ENCODE measurements at places on chromosomes 12 and 14. TPM values are rescaled to one million over a fixed set of nuclear protein-coding genes. Genes with fewer than 3 reads are reported as not detected.

- no peak overlapping the region for H3K4me3 ChIP-seq
- no peaks in the 10 kb centered on the region for H3K27me3 ChIP-seq
- no peaks in the 10 kb centered on the region for H3K36me3 ChIP-seq
- H3K27ac ChIP-seq, result peak overlapping the region; percentile 86
These were observed 16.3 kb upstream of the CD9 start for GRCh38 chr12:6183689-6184428.

DNA sequence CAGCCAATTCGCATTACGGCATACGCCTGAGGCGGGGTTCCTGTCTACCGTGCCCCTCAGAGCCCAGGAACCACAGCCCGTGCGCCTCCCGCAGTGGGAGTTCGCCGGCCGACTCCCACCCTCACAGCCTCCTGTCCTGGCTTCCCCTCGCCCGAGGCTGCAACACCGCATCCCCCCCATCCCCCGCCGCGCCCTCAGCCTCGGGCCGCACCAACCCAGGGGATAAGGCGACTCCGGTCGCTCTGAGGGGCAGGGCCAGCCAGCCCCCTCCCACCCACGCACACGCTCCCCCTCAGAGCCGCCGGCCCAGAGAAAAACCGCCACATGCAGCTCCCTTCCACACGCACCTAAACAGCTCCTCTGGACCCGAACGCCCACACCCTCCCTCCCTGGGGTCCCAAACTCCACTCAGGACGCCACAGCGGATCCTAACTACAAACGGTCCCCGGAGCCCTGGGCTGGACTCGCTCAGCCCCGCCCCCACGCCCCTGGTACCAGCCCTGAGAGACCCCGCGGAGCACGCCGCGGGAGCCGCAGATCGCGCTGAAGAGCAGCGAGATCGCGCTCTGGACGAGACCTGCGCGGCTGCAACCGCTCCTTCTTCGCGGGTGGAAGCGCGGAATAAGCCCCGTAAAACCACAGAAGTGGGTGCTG, at the start of gene C14orf39:
TSS of gene C14orf39 (minus strand) at position 466 of the 654 bp plus-strand sequence. CDS start 985 bp downstream, outside the sequence.
- no peak for DNase-seq
- H3K36me3 ChIP-seq, result no peaks in the 10 kb centered on the region
- no peak within 1 kb of the TSS for H3K27ac ChIP-seq
- peaks cover 98% of the 10 kb centered on the region for H3K27me3 ChIP-seq
- H3K4me3 ChIP-seq, result peak within 1 kb of the TSS; percentile 49

DNA sequence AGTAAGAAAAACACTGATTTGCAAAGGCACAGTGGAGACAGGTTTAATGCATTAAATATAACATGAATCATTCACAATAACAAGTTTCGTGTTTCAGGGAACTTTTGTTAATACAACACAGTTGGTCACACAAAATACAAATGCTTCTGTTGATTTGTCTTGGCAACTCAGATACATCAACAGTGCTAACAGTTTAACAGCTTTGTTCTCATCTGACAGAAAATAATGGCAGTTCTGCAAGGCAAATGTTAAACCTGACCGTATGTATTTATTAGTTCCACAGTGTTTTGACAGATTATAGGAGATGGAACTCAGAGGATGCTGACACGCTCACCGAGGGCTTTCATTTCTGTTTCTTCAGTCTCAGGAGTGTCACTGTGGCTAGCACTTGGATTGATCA, 350.7 kb downstream of the PRKD1 start:
- H3K27ac ChIP-seq, result no peak overlapping the region
- no peaks in the 10 kb centered on the region for H3K4me1 ChIP-seq
- DNase-seq, result no peak

- no peaks in the 10 kb centered on the region for H3K27me3 ChIP-seq
- H3K27ac ChIP-seq, result no peak overlapping the region
- DNase-seq, result no peak
- no peaks in the 10 kb centered on the region for H3K36me3 ChIP-seq
- H3K4me3 ChIP-seq, result no peak overlapping the region
These were observed 40.7 kb downstream of the LRRIQ1 start for GRCh38 chr12:85076688-85077430.

GRCh38 chr12:30201301-30202160, 417.8 kb upstream of the TMTC1 start:
- H3K4me1 ChIP-seq, result peaks cover 10% of the 10 kb centered on the region
- H3K4me3 ChIP-seq, result peak overlapping the region; percentile 55
- no peaks in the 10 kb centered on the region for H3K36me3 ChIP-seq
- peak; percentile 13 for DNase-seq
- H3K27ac ChIP-seq, result no peak overlapping the region

DNA sequence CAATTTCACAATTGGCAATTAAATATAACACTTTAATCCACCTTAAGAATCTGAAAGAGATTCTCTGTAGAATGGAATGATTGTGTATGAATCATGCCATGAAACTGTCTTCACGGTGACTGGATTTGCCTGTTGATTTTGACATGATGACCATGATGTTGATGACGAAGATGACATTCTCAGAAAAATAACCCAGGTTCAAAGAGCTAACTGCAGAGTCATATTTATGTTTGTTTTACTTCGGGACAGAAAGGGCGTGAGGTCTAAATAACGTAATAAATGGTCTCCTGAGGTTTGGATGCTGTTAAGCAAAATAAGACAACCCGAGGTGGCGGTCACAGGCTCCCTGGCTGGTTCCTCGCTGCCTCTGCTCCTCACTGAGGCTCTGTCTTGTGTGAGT, 532.0 kb downstream of the TMEM121 start:
- H3K4me1 ChIP-seq, result no peaks in the 10 kb centered on the region
- no peaks in the 10 kb centered on the region for H3K36me3 ChIP-seq
- DNase-seq, result no peak
- H3K27ac ChIP-seq, result no peak overlapping the region

The OTOGL gene
- total RNA-seq, result 0.27 TPM

The STAC3 gene
- total RNA-seq, result 0.69 TPM

Measured in left ventricle myocardium inferior (tissue), 1 donor.